Neural crest cell (in vitro differentiated cells): ENCODE measurements at places on chromosomes 3 and 15.
A peak's percentile ranks its signal among the peaks of the same experiment; 100 is the strongest.

GRCh38 chr15:37106490-37107001, 6.2 kb upstream of the MEIS2 start:
- DNase-seq = no peak

DNA sequence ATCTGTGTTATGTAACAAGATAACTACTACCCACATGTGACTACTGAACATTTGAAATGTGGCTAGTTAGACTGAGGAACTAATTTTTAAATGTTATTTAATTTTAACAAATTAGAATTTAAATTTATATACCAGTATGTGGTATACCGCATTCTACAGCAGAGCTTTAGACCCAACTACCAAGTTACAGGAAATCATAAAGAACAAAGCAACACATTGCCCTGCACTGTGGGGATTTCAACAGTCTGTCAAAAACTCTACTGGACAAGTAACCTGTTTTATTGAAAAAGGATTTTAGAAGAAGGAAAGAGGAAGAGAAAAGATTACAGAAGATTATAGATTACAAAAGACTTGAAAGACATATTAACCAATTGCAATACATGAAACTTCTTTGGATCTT, 64.9 kb downstream of the DPH6 start:
- DNase-seq = no peak

DNA sequence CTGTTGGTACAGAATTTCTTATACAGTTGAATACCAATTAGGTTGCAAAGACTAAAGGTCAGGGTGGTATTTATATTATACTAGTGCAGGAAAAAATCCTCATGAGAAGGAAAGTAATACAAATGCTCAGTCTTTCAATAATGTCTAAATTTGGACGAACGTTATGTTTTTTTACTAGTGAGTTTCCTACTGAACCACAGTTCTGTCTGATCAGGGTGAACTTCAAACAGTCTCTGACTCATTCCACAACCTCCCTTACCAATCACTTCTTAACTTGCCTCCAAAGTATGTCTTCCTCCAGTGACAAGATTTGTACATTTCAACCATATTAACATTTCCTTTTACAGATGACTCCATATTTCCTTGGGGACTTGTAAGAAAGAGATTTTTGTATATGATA, 3.4 kb downstream of the TMEM212 start:
- no peak for DNase-seq

DNA sequence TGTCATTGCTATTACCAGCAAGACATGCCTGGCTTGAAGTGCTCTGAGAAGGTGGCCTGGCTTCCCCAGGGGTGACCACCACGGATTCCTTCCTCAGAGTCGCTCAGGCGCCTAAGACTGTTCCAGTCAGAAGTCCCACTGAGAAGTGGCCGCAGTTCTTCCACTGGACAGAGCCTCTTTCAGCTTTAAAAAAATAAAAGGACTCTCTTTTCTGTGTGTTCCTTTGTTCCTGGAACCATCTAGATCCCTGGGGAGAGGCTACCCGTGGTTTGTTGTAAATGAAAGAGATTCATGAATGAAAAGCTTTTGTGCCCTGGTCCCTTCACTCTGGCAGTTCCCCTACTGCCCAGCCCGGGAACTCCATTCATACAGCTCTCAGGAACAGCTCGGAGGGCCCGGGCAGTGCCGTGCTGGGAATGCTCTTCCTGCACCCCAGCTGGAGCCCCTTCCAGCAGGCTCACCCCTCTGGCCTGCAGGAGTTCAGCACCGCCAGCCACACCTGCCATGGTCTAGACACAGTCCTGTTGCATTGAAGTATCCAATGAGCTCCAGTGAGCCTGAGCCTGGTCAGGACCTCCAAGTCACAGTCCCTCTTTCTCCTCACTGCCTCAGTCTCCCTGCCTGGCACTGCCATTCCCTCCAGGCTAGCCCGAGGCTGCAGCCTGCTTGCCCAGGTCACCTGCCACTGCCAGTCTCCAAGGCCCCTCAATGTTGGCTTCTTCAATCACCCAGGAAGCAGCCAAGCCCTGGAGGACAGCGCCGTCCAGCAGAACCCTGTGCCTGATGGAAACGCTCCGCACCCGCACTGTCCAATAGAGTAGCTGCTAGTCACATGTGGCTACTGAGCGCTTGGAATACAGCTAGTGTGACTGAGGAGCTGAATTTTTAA, 75.4 kb downstream of the XXYLT1 start:
- peak; percentile 54 for DNase-seq

DNA sequence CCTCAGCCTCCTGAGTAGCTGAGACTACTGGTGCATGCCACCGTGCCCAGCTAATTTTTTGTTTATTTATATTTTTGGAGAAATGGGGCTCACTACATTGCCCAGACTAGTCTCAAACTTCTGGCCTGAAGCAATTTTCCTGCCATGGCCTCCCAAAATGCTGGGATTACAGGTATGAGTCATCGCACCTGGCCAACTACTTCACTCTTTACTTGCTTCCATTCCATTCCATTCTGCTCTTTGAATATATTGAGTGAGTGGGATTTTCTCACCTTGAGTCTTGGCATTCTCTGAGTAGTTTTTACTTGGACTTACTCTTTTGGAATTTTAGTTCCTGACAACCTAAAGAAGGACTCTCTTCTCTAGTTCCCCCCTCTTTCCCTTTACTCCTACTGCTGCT, 93.8 kb upstream of the UNC13C start:
- no peak for DNase-seq

GRCh38 chr3:94185753-94186152, 122.9 kb downstream of the NSUN3 start:
- no peak for DNase-seq
